Foreskin fibroblast (primary cell): ENCODE measurements at places on chromosomes 2 and 18.

DNA sequence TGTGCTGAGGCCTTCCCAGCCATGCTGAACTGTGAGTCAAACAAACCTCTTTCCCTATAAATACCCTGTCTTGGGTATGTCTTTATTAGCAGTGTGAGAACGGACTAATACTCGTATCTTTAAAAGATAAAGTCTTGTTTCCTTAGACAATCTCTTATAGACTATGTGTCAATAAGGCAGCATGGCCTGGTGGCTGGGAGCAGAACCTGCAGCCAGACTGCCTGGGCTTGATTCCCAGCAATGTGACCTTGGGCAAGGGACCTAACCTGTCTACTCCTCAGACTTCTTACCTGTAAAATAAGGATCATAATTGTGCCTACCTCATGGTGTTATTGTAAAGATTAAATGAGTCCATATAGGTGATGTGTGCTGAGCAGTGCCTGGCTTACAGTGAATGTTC, 198.7 kb downstream of the CDH20 start:
- no peak for DNase-seq

GRCh38 chr18:61609131-61609530, 275.9 kb downstream of the CDH20 start:
- DNase-seq = no peak

DNA sequence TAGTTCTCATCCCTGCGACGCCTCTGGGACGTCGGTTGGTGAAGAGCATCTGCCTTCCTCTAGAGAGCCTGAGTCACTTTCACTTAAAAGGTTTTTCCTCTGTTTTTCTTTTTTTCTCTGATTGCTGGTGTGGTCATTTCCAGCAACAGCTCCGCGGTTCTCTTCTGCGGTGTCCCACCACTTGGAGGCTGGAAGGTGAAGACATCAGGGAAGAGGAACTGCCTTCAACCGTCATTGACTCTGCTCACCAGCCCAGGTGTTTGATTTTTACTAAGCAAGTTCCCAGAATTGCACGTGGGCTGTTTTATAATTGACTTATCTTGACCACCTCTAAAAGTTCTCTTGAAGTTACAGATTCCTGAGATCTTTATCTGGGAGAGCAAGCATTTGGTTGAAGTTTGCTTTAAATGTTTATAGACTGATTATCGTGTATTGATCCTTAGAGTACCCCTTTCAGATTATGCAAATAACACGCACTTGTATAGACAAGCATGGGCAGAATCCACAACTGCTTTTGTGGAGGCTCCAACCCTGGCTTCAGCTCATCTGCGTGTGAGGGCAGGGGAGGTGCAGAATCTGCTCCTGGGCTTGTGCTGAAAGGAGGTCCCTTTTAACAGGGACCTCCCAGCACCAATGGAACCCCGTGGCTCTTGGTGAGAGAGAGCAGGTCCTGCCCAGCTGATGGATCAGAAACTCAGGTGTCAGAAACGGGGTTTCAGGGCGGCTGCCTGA, 3.5 kb downstream of the CTDP1 start:
- no peak for DNase-seq

- DNase-seq = no peak
These were observed 194.9 kb upstream of the KYNU start for GRCh38 chr2:142682528-142682927.

GRCh38 chr18:62802523-62802922, 87.2 kb downstream of the PHLPP1 start:
- DNase-seq = no peak

DNA sequence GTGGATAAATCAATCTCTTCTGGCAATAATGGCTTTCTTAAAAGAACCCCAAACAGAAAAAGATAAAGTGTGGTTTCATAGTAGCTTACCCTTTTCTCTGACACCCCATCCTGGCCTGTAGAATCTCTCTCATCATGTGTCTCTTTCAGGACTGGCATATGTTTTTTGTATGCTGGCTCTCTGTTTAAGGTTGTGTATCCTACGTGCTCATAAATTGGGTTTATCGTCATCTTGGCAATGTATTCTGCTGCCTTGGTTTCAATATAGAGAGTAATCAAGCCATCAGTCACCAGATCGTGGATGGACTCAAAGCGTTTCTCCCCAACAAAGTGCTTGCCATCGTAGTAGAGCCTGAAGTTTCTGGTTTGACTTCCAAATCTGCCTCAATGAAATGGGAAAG, 113.5 kb upstream of the CHRNA1 start:
- no peak for DNase-seq

DNA sequence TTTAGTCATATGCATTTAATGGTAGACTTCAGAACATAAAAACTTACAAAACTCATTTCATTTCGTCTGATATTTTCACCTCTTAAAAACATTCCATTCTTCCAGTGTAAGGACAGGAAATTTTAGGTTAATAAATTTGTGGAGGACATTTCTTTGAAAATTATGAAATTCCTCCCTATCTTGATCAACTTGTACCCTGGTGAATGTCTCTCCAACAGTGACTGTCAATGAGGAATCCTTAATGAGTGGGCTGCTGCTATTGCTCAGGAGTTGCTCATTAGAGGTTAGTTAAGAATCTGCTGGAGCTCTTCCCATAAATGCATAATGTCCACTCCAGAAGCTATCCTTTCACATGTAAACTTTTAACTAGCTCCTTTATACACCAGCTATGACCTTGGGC, 69.1 kb downstream of the LRP1B start:
- no peak for DNase-seq

- DNase-seq = no peak
These were observed 202.6 kb upstream of the ID2 start for GRCh38 chr2:8479298-8479697.

DNA sequence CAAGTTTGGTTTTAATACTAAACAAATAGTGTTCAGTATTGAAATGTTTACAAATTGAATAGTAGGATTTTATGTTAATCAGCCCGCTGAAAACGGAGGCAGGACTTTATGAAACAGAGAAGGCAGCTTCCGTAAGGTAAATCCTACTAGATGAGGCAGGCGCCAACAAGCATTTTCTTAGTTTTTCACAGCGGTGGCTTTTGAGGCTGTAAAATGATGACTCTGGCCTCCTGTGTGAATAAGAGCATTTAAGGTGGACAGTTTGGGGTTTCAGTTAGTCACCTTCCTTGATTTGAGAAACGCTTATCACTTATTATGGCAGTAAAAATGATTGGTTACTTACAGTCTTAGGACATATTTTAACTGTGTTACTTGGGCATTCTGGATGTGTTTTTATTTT, 212.9 kb downstream of the PTGR3 start:
- no peak for DNase-seq

DNA sequence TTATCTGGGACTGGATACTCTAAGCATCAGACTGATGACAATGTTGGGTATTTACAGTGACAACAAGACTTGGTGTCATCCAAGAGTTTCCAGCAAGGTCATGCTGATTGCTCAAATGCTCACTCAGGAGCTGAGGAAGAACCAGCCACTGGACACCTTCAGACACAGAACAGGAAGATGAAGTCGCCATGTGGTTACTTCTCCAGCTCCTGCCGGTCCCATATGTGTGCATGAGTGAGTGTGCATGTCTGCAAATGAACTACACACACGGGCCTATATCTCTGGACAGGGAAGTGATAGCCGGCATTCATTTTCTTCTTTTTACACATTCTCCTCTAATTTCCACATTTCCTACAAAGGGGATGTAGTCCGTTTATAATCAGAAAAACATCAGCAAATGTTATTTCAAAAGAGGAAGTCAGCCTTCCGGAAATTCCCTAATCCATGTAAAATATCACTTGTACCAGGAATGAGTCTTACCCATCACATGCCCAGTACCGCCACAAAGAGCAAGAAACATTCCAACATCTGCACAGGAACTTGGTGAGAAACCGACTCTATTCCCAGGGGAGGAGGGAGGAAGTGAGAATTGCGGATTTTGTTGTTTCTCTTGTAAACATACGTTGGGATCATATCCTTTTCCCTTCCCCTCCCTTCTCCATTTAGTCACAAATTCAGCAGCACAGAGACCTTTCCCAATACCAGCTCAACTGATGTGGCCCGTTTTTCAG, 10.8 kb downstream of the RFX8 start:
- DNase-seq = peak; percentile 94

DNA sequence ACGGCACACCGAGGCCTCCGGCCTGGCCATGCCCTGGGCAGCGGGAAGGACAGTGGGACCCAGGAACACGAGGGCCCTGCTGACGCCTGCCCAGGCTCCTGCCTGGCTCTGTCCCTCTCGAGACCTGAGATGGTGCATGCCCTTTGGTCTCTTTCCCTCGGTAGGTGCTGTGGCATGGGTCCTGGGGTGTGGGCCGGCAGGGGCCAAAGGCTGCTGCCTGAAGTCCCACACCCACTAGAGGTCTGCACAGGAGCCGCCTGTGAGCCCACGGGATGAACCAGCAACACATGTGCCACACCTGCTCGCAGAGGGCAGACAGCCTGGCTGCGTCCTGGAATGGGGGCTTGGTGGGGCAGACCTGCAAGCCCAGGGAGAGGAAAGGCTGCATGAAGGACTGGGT, 73.3 kb downstream of the NDUFA10 start:
- DNase-seq = no peak

- DNase-seq = peak; percentile 57
These were observed 150.5 kb downstream of the COPS8 start for GRCh38 chr2:237236188-237236587.

DNA sequence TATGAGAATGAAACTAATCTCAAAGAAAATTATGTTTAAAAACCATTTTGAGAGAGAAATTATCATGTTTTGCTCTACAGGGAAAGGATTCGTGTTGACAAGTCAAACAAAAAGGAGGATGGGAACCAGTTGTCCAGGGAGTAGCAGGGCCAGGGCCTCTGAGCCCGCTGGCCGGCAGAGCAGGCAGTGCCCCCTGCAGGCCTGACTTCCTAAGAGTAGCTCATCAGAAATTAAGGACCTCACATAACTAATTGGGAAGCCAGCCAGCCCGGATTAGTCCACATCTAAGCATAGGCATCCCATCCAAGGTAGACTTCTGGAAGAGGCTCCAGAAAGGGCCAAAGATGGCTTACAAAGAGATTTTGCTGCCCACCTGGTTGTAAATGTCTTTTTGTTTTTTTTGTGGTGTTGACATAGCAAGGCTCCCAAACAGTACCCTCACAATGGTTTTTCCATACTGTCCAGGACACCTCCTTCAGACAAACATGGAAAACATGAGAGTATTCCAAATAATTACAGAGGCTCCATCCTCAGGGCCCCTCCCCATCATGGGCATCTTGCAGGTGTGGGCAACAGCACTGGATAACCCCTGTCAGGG, 241.2 kb upstream of the TANK start:
- DNase-seq = peak; percentile 71

GRCh38 chr2:235949567-235950472, 218.4 kb downstream of the GBX2 start:
- DNase-seq = no peak

DNA sequence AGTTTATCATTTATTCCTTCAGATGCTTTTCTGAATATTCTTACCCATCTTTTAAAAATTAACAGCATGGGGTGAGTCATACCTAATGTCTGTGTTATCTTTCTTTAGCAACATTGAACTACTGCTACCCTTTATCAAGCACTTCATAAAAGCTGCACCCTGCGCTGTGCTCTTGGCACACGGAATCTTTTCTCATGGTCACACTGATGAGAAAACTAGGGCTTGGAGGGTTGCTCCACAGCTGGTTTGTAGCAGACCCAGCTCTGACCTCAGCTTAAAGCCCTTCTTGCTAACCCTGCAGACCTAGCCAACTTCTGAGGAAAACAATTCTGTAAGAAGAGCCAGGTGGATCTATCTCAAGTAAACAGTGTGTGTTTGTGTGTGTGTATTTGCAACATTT, 106.3 kb downstream of the RNF144A start:
- DNase-seq = no peak

DNA sequence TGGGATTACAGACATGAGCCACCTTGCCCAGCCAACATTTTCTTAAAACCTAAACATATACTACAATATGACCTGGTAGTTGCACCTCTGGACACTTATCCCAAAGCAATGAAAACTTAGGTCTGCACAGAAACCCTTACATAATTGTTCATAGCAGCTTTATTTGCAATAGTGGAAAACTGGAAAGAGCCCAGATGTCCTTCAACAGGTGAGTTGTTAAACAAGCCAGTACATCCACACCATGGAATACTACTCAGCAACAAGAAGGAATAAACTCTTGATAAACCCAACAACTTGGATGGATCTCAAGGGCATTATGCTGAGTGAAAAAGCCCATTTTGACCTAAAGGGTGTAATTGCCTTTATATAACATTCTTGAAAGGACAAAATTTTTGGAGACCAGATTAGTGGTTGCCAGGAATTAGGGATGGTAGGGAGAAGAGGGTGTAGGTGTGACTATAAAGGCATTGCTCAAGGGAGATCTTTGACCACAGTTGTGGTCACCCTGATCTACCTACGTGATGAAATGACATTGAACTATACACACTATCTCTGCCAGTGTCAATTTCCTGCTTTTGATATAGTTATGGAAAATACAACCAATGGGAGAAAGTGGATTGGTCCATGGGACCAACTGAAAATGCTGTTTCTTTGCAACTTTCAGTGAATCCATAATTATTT, 11.9 kb upstream of the AMMECR1L start:
- no peak for DNase-seq

DNA sequence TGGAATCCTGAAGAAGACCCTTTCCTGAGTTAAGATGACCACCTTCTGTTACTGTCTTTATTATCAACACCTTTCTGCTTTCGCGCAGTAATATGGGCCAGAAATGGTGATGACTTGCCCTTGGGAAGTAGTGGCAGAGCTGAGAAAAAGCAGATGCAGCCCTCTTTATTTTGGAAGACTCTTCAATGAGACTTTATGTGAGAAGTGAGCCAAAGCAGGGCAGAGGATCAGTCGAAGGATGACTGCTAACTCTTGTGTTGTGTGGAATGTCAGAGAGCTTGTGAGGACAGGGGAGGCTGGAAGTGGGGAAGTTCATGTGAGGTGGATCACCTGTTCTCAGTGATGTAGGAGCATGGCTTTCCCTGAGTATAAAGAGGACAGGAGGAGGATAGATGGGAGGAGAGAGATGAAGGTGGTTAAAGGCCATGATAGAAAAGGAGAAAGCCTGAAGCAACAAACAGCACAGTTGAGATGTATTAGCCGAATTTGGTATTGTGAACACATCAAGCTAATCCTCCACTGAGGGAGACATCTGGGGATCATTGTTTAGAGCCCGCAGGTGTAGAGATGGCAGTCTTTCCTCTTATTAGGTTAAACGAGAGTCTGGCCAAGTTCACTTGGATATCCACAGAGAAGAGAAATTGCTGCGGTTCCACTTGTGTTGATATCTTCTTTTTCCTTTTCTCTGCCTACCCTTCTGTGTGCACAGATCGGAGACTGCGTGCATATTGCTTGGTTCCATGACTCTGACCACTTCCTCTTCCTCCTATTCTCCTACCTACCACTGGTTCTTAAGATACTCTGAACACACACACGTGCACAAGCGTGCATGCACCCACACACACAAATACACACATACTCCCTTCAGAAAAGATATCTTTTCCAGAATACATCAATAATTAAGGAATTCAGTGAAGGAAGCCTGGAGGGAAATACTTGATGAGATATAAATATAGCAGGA, 67.4 kb downstream of the SLC9A2 start:
- DNase-seq = no peak

- DNase-seq = peak; percentile 91
These were observed 121.4 kb upstream of the CCDC195 start for GRCh38 chr2:224837558-224837957.

DNA sequence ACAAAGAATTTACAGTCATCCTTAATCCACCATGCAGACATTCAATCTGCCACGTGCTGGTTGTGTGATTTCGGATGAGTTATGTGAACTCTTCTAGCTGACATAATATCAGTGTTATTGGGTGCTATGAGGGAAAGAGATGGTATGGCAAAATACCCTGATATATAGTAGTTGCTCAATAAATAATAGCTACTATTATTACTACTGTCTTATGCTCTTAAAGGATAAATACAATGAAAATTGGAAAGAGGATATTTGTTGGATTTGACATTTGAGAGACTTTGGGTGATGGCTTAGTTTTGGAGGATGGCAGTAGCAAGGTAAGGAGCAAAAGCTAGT, 86.5 kb downstream of the MYO3B start:
- DNase-seq = no peak
